ENCODE measurements at places on chromosomes 1 and 21.

GRCh38 chr1:184023171-184023570, 14.4 kb downstream of the COLGALT2 start:
- no peak for DNase-seq

DNA sequence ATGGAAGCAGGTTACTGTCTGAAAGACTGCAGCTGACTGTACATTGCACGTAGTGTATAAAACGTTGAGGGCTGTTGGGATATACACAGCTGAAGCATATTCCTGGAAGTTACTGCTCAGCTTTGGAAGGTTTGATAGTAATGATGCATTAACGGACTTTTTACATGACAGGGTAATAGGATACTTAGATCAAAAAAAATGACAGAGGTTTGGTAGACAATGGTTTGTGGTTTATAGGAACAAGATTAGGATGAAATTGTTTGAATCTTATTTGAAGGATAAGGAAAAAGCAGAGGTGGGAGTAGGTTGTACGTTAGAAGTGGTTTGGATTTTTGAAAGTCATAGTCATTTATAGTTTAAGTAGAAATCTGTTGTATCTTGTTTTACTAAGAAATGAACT, 33.0 kb downstream of the ADGRL2 start:
- DNase-seq, result no peak

DNA sequence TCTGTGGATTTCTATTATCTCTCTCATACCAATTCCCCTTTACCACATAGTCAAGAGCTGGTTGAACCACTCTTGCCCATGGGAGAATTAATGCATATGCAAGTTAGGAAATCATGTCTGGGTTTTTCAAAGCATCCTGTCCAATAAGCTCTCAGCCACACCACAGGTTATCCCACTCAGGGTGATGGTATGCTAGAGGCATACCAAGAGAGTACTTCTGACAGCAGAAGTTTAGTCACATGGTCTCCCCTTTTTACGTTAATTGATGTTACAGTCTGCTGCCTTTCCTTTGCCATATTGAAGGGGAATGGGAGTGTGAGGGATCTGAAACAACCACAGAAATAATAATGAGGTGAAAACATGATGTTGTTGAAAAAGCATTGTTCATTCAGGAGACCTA, 135.8 kb upstream of the PBX1 start:
- no peak for DNase-seq

GRCh38 chr1:44405798-44406736, 1.0 kb downstream of the RNF220 start:
- DNase-seq, result peak; percentile 65

DNA sequence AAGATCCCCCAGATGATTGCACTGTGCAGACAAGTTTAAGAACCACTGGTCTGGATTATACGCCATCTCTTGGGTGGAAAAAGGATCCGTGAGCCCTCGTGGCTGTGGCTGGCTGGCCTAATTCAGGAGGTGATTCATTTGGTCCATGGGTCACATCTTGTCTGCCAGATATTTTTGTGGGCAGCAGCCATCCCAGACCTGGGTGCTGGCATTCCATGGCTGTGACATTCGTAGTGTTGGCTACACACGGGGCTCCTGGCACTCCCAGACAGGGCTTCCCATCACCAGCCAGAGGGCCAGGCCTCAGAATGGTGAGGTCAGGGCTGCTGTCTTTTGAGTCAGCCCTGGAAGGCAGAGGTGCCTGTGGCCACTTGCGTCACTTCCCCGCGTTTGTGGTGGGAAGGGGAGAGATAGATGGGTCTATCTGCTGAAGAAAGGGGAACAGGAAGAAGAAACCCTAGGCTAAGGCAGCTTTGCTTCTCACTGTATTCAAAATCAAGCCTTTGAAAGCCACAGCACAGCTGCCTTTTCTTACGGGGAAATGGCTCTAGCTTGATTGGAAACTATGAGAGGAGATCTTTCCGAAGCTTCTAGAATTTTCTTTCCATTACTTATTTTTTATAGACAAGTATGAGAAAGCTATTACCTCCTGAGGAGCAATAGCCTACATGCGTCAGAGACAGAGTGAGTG, 32.4 kb downstream of the EIF2D start:
- no peak for DNase-seq

GRCh38 chr1:4702932-4703331, 48.5 kb downstream of the AJAP1 start:
- no peak for DNase-seq

DNA sequence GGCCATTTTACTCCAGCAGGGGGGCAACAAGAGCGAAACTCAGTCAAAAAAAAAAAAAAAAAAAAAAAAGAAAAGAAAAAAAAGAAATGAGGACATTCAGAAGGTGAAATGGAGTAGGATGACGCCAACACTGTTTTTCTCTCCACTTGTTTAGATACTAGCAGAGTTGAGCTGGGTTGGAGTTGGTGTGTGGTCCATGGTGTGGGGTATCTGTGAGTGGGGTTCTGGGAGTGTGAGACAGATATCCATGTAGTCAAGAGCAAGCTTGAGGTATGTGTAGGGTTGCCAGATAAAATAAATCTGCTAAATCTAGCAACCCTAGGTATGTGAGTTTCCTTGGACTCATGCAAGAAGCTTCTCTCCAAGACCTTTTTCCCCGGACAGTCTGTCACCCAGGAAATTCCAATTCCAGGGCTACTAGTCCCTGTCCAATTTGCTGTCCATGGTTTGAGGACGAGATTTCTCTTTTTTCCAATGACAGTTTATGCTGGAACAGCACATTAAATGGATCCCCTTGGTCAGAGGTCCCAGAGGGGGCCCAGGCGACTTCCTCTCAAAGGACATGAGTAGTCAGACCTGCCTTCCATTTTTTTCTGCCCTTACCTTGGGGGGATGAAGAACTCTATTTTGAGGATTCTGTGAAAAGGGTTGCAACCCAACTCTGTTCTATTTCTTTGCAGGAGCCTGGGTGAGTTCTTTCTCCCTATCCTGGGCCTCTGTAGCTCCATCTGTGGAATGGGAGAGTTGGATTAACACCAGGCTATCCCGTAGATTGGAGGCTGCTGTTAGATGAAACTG, 2.1 kb upstream of the FOXD2 start:
- no peak for DNase-seq

DNA sequence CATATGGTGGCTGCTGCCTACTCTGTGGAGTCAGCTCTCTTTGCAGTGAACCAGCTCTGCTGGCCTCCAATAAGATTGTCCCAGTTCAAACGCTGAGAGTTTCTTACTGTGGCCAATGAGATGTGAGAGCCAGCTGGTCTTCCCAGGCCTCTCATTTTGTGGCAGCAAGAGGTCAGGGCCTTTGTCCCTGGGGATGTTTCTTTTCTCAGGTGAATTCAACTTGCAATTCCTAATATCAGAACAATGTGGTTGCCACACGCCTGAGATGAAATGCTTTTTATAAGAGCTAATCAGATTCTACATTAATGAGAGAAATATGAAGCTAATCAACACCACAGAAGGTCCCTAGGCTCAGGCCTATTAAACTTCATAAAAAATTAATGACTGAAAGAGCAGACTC, 660.1 kb upstream of the CAMK1G start:
- no peak for DNase-seq

- no peak for DNase-seq
Measured at GRCh38 chr21:25568246-25568645, 39.0 kb downstream of the MRPL39 start.

DNA sequence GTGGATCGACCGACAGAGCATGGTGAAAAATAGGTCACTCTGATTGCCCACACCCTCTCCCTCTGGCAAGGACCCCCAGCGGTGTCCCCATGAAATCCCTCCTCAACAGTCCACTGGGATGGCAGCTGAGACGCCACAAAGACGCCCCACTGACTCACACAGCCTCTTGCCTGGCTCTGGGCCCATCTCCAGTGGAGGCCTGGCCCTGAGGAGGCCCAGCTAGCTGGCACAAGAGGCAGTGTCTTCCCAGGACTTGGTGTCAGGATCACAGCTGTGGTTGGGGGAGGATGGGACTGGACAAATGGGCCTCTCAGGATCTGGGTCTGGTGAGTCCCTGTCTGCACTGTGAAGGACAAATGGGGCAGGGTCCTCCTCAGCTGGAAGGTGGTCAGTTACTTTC, 4.6 kb downstream of the ALX3 start:
- DNase-seq, result no peak

- no peak for DNase-seq
Measured at GRCh38 chr1:222057162-222057561, 315.3 kb upstream of the DUSP10 start.

DNA sequence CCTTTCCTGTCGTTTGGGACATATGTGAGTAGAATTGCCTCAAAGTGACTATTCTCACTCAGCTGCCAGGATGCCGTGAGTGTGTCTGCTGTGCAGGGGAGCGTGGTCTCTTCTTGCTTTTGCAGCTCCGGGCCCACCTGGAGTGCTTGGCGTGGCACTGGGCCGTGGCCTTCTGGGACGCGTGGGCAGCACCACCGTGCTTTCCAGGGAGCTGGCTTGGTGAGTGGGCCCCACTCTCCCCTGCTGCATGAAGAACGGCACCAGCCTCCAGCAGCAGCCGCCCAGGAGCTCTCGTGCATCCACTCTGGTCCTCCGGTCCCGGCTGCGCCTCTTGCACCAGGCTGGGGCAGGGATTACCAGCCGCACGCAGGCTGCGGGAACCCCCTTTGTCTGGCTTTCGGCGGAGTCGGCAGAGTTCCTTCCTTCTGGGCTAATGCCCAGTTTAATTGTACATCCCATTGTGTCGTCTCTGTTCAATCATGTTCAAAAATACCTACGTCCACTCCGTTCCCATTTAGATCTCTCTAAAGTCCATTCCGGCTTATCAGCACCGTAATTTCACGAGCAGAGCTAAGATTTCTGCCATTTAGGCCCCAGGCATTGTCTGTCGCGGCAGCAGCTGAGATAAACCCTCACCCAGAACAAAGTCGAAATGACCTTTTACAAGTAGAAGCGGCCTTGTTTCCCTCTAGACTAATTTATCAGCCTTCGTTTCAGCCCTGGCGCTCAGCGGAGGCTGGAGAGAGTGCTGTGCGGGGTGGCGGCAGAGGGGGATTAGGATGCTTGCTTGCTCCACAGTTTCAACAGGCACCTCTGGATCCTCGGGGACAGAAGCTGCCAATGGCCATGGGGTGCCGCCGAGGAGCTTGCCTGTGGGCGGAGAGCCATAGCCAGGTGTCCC, 129.6 kb downstream of the PRDM16 start:
- DNase-seq, result no peak

DNA sequence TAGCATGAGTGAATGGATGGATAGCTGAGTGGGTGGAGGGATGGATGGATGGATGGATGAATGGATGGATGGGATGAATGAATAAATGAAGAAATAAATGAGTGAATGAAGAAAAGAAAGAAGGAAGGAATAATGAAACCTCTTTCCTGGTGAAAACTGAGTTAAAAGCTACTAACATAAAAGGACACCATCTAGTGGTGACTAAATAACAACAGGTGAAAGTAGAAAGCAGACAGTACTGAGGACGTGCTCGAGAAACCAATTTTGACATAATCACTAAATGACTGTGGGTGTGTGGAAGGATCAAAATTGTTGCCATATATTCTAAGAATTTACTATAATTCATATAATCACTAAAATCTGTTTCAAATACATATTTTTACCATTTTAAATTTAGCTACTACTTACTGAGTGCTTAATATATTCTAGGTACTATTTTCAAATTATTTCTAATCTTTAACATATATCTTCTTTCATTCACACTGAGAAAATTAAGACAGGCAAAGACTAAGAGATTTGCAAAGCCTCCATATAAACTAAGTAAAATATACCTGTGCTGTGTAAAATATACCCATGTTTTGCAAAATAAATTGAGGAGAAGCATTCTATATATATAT, 522.9 kb downstream of the LRRIQ3 start:
- peak; percentile 21 for DNase-seq

Measured in D341Med (cell line).